ENCODE measurements at places on chromosomes 1 and 21.

DNA sequence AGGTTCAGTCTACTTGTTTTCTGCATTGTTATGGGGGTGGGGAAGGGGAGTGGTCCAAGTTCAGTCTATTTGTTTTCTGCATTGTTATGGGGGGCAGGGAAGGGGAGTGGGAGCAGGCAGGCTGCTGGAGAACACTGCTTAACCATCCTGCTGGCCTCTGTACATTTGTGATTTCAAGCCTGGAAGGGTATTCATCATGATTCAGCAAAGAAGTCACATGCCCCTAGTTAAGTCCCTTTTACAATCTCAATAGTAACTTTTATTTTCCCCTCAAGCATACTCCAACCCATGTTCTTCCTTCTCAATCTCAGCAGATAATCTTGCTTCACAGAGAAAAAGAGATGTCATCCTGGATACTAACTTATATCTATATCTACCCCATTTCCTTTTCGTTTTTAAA lies 7.9 kb downstream of the LYST start:
- no peak for DNase-seq

DNA sequence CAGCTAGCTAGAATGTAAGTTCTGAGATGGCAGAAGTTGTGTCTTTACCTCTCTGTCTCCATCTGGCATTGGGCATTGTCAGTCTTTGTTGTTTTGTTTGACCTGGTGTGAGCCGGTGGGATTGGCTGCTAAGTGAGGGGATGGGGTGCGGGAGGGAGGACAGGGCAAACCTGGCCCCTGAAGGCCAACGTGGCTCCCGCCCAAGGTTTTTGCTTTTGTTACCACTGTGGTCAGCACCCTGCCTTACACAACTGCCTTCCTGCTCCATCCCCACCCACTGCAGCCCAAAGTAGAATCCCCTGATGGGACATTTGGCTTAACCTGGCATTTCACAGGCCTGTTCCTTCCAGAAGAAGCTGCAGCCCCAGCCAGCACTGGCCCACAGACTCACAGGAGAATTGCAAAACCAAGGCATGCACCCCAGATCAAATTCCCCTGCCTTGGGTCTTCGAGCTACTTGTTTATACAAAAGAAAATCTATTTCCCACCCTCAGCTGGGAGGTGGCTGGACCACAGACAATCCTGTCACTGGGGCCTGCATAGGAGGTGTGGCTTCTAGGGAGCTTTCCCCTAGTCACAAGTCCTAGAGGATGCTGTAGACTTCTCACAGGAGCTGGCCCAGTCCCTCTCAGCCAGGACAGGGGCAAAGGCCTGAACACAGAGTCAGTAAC lies 147.5 kb downstream of the TRABD2B start:
- DNase-seq, result no peak

GRCh38 chr1:174839211-174839610 lies 160.5 kb upstream of the CACYBP start:
- DNase-seq, result no peak

DNA sequence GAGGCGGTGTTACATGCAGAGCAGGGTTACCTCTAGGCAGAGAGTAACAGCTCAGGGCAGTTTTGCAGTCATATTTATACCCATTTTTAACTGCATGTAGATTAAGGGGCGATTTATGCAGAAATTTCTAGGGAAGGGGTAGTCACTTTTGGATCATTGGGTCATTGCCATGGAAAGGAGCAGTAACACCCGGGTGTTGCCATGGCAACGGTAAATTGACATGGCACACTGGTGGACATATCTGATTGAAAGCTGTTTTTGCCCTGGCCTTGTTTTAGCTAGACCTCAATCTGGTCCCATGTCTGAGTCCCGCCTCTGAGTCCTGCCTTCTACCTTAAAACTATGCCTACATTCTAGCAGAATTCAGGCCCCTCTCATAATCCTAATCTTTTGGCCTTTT lies 11.8 kb upstream of the USP1 start:
- DNase-seq, result no peak

- DNase-seq, result no peak
Observed at GRCh38 chr1:35850051-35850450, 33.0 kb upstream of the AGO1 start.

DNA sequence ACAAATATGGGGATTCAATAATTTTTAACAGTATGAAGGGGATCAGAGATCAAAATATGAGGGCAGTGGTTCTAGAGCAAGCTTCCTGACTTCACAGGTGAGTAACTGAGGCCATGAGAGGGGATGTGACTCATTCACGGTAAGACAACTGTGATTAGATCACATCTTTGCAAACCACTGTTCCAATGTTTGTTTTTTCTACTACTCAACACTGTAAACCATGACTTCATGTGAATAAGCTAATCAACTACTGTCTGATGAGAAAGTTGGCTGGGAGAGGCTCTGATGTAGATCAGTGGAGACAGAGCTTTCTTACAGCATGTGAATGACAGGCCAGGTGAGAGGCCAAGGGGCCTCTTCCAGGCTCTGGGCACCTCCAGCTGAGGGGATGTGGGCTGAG lies 84.7 kb downstream of the BRINP2 start:
- no peak for DNase-seq

DNA sequence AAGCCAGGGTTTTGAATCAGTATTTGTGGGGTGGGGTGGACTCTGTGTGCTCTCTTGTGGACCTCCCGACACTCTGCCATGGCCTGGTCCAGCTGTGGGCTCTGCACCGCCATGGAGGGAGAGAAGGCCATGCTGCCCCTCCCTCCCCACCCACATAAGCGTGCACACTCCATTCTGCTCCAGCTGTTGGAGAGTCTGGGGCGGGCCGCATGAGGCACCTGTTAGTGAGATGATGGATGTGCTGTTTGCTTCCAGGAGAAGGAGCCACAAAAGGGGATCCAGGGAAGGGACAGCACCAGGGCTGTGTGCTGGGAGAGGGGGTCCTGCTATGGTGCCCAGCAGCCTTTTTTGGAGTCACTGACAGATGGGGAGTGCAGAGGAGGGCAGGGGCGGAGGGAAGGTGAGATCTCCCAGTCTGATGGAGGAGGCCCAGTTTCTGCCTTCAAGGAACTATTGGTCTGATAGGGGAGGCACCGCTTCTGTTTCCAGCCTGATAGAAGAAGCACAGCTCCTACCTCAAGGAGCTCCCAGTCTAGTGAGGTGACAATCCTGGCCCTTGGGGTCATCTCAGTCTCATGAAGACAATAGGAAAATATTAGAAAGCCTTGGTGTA lies 101.5 kb downstream of the ACTL8 start:
- no peak for DNase-seq

DNA sequence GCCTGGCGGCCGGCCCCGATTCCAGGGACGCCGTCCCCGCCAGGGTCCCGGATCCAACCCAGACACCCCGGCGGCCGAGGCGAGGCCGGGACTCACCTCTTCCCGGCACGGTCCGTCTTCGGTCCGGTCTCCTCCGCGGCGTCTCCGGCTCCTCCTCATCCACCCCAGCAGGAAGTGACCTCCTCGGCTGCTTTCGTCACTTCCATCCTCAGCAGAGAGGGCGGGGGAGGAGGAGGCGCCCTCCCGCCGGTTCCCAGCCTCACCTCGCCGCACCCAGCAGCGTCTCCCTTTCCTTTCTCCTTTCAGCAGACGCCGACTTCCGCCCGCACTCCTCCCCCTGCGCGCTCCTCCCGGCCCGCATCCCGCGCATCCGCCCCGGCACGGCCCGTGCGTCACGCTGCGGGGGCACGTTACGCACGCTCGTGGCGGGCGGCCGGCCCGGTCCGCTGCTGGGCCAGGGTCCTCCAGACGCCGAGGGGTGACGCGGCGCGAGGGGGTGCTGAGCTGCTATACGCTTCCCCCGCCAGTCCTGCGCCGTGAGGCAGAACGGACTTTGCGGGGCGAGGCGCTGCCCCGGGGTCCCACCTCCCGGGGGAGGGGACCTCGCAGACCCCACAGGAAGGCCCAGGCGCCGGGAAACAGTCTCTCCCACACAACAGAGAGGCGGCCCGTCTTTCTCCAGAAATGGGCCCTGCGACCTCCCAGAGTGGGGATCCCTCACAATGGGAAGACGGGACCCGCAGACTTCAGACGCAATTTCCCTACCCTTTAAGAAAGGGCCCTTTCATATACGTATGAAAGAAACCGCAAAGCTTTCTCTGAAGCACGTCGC lies at the start of gene ETV3:
Gene ETV3, minus strand, starts transcription at position 176 of the 832 bp plus-strand sequence. CDS start 2,043 bp downstream, outside the sequence.
- peak; percentile 81 for DNase-seq

Measured in inflammatory macrophage (primary cell).